ENCODE measurements at places on chromosomes 5 and 9.

- no peak for DNase-seq
Measured at GRCh38 chr9:137865581-137866145, 11.9 kb upstream of the CACNA1B start.

- DNase-seq, result no peak
Measured at GRCh38 chr5:134409321-134409720, 2.4 kb downstream of the CDKN2AIPNL start.

GRCh38 chr5:124511791-124512190 is 234.6 kb downstream of the ZNF608 start:
- no peak for DNase-seq

DNA sequence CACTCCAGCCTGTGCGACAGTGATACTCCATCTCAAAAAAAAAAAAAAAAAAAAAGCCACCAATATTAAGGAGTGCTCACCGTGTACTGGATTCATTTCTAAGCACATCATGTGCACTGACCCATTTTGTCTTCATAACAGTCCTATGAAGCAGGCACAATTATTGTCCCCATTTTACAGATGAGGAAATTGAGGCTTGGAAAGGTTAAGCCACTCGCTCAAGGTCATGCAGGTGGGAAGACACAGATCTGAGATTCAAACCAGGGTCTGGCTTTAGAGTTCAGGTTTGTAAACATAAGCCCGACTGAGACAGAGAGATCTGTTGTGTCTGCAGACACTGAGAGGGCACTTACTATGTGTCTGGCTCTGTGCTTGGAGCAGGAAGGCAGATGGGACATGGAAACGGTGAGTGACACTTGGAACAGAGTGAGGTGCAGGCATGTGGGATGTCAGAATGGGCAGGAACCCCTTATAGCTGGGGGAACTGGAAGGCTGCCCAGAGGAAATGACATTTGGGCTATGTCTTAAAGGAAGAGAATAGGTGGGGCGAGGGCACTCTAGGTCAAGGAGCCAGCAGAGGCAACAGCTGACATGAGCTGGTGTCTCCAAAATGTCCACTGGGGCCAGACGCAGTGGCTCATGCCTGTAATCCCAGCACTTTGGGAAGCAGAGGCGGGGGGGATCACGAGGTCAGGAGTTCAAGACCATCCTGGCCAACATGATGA is 69.9 kb downstream of the STK10 start:
- no peak for DNase-seq

GRCh38 chr5:159385536-159385935 is 55.2 kb upstream of the IL12B start:
- DNase-seq, result no peak

GRCh38 chr5:71529682-71530081 is 57.5 kb upstream of the MCCC2 start:
- no peak for DNase-seq

- no peak for DNase-seq
Measured at GRCh38 chr5:151808451-151809169, 36.9 kb downstream of the G3BP1 start.

DNA sequence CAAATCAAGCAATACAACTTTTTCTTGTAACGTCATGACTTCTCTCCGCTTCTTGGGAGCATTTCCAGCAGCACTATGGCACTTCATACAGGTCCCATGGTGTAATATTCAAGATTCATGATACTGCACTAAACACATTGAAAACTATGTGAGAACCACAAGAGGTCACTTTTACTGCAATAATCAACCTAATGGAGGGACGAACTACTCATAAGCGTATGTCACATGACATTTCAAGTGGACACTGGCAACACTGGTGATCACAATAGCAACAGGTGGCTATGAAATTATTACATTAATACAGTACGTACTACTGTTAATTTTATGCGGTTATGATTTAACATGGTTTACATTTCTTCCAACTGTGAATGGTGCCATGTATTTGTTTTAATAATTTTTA is 78.6 kb upstream of the TBC1D9B start:
- no peak for DNase-seq
